ENCODE measurements at places on chromosomes 13 and 19.

- no peak for DNase-seq
Observed at GRCh38 chr13:112893570-112894422, 75.2 kb upstream of the MCF2L start.

- DNase-seq, result no peak
Observed at GRCh38 chr19:10920781-10921180, 7.7 kb downstream of the YIPF2 start.

GRCh38 chr13:79740991-79741390 lies 260.0 kb downstream of the NDFIP2 start:
- DNase-seq, result no peak

- DNase-seq, result no peak
Observed at GRCh38 chr13:28049215-28049614, 51.2 kb downstream of the FLT3 start.

- DNase-seq, result peak; percentile 55
Observed at GRCh38 chr19:16586991-16587832, 15.0 kb upstream of the SLC35E1 start.

GRCh38 chr19:19259741-19260140 lies 13.4 kb downstream of the TM6SF2 start:
- no peak for DNase-seq

DNA sequence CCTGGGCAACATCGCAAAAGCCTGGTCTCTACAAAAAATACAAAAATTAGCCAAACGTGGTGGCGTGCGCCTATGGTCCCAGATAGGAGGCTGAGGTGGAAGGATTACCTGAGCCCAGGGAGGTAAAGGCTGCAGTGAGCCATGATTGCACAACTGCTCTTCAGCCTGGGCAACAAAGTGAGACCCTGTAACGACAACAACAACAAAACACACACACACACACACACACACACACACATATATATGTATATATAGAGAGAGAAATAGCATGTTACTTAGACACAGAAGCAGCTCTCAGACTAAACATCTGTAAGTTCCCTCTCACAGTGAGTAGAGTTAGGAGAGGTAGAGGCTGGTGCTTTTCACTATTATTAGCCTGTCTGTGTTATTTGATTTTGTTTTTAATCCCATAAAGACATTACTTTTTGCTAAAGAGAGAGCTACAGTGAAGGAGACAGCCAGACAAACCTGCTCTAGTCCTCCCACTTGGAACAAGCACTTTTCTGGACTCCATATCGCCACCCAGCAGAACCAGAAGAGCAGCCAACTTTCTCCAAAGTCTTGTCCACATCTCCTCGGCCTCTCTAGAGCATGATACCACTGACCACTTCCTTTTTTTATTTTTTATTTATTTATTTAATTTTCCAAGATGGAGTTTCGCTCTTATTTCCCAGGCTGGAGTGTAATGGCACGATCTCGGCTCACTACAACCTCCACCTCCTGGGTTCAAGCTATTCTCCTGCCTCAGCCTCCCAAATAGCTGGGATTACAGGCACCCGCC lies 2.8 kb upstream of the LIN7B start:
- no peak for DNase-seq

- no peak for DNase-seq
Observed at GRCh38 chr13:80235166-80235966, 105.6 kb downstream of the SPRY2 start.

GRCh38 chr19:46487178-46487801 lies 8.4 kb downstream of the PNMA8B start:
- DNase-seq, result no peak

DNA sequence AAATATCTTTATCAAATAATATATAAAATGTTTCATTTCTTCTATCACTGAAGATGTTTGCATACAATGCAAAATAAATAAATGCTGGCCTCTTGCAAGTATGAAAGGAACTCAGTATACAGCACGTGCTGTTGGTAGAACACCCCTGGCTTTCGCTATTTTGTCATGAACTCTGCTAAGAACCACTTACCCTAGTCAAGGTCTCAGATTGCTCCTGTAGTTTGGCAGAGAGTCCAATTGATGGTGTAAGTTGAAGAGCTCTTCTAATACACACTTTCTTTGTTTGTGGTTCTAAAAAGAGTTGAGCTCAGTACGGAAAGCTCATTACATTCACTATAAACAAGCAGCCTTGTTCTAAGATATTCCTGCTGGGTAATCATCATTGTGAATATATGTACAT lies 1258.9 kb downstream of the EFNB2 start:
- no peak for DNase-seq

DNA sequence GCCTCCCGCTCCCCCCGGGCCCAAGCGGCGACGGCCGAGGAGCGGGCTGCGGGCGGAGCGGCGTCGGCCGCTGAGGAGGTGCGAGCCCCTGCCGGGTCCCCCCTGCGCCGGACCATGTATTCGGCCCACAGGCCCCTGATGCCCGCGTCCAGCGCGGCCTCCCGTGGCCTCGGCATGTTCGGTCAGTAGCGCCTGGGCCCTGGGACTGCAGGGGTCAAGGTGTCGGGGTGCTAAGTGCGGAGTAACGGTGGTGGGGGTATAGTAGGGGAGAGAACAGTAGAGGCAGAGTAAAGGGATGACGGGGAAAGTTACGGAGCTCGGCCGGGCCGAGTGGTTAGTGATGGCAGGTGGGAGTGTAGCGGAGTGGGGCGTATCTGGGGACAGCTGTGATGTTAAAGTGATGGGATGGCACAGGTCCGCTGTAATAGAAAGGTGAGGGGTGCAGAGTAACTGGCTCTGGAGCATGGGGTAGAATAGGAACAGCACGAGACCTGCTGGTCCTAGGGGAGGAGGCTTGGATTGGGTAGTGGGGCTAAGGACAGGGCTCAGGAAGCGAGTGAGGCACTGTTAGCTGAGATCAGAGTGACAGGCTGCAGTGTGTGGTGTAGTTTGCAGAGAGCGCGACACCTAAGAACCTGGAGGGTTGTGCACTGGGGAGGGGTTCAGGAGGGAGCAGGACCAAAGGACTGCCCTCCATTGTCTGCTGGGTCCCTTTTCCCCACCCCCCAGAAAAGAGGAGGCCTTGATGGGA lies 15.7 kb downstream of the CIC start:
- DNase-seq, result no peak

GRCh38 chr13:74166261-74167004 lies 32.2 kb upstream of the KLF12 start:
- no peak for DNase-seq

GRCh38 chr19:51065221-51065960 lies 499 bp upstream of the KLK13 start:
- DNase-seq, result no peak

DNA sequence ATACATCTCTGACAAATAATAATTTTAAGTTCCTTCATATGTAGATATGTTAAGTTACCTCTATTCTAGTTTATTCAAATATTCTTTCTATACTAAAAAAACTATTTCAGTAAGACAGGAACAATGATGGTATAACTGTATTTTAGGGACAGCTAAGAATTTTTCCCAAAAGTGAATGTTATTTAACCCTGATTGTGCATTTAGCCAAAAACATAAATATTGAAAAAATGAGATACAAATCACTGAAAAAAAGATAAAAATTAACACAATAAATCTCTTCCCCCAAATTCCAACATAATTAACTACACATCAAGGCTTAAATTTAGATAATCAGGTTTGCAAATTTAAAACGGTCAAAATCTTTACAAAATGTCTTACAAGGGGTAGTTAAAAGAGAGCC lies 58.1 kb downstream of the KCNRG start:
- DNase-seq, result no peak

DNA sequence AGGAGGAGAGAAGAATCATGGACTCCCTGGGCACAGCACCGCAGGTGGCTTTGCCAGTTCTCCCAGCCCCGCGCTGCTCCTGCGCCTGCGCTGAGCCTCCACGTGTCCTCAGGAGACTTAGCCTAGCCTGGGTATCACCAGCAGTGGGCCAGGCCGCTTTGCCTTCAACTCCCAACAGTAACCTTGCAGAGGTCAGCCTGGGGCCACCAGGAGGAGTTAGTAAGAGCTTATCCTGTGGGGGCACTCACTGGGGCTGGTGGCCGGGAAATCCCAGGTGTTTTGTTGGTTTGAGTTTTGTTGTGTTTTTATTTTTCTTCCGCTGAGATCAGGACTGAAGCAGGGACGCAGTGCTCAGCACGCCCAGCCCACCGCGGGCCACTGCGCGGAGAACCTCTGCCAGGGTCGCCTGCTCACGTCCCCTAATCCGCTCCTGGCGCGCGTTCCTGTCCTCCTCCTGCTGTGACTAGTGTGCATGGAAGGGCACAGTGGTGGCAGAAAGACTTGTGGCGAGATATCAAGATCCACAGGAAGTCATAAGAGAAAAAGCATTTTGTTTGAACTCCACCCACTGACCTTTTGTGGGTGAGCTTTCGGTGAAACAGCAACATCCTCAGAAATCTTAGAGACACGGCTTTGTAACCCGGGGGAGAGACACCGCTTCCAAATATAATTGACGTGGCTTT lies 207.4 kb upstream of the RFC3 start:
- peak; percentile 28 for DNase-seq

DNA sequence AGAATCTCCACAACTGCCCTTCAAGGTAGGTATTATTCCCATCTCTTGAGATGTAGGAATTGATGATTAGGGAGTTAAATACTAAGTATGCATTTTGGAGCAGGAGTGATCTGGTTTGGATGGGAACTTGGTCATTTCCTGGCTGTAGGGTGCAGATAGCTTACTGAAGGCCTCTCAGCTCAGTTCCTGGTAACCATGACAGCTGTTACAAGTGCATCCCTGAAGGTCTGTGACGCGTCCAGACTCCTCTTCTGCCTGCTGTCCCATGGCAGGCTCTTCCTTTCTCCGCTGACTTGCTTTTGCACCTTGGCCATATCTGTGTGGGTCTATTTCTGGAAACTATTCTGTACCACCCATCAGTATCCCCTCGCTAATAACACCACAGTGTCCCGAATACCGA lies 387.8 kb downstream of the ZNF536 start:
- no peak for DNase-seq
